ENCODE measurements at places on chromosomes 6 and 20. TPM values are rescaled to one million over a fixed set of nuclear protein-coding genes. Genes with fewer than 3 reads are reported as not detected.

HLA-G gene
- not detected for total RNA-seq

SEC63 gene
- 41.7 TPM for total RNA-seq

ESF1 gene
- 25.2 TPM for total RNA-seq

MUCL3 gene
- total RNA-seq, result not detected

TENT5A gene
- total RNA-seq, result 56.0 TPM

TBX18 gene
- 3.2 TPM for total RNA-seq

GSTA2 gene
- total RNA-seq, result not detected

LAMP5 gene
- total RNA-seq, result under 0.01 TPM
